ENCODE measurements at places on chromosomes 4 and X.
A peak's percentile ranks its signal among the peaks of the same experiment; 100 is the strongest.

- no peak for DNase-seq
Observed at GRCh38 chrX:56798339-56798711, 69.3 kb downstream of the NBDY start.

- DNase-seq, result no peak
Observed at GRCh38 chr4:118774989-118775388, 60.9 kb downstream of the SEC24D start.

GRCh38 chr4:3408793-3409330 lies 32.9 kb upstream of the HGFAC start:
- DNase-seq, result no peak

DNA sequence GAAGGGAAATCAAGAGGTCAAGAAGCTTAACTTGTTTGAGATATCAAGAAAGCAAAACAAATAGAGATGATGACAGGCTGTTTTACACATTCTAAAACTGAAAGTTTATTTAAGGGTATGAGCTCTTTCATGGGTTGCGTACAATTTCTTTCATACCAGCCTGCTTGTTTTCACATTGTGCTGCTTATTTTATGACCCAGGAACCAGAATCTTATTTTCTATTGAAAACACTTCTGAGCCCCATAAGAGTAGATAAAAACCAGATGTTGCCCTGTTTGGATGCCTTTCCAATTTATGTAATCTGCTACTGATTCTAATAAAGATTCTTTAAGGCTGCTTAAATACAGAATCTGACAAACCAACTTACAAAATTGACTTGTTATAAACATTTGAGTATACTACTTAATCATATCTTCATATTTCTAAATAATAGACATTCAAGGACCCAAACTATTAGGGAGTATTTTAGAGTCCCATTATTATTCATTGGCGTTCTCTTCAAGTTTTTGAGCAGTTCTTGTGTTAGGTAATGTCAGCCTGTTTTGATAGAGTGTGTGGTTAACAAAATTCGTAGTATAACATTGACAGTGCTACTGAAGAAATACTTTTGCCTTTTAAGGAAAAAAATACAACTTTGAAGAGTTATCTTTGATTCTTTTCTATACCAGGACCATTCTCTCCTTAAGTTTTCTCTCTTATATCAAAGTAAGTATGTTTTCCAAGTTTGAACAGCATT lies 74.4 kb downstream of the PDLIM5 start:
- no peak for DNase-seq

GRCh38 chr4:182604953-182605352 lies 312.2 kb downstream of the DCTD start:
- no peak for DNase-seq

GRCh38 chr4:128516301-128516969 lies 228.8 kb upstream of the PGRMC2 start:
- no peak for DNase-seq

- DNase-seq, result no peak
Observed at GRCh38 chr4:128751354-128751753, 58.1 kb upstream of the JADE1 start.

DNA sequence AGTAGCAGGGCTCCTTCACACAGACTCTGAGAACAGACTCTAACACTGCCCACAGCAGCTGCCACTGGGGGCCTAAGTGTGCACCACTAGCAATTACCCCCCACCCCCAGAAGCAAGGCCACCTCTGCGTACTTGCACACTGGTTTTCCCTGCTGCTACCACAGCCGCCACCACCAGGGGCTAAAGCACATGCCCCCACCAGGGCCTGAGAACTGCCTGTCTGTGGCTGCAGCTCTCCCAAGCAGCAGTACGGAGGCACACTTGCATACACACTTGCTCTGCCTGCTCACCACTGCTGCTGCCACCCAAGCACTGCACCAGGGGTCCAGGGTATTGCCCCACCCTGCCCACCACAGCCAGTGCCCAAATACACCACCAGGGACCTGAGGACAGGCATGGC lies 59.6 kb downstream of the SCML2 start:
- no peak for DNase-seq

DNA sequence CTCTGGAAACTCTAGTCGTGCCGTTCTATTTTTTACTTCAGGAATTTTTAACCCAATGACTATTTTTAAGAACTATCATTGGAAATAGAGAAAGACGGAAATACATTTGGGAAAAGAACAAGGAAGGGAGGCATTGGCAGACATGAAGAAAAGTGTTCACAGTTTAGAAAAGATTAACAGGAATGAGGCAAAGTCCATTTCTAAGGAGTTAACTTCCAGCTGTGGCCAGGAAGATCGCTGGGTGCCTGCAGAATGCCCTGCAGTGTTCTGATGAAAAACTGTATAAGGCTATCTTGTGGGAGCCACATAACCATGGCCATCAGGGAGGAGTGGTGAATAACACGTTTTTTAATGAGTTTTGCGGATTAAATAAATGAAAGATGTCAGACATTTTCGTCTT lies 150.6 kb upstream of the VCX3A start:
- no peak for DNase-seq

- DNase-seq, result no peak
Observed at GRCh38 chr4:52606040-52606439, 53.1 kb downstream of the USP46 start.

DNA sequence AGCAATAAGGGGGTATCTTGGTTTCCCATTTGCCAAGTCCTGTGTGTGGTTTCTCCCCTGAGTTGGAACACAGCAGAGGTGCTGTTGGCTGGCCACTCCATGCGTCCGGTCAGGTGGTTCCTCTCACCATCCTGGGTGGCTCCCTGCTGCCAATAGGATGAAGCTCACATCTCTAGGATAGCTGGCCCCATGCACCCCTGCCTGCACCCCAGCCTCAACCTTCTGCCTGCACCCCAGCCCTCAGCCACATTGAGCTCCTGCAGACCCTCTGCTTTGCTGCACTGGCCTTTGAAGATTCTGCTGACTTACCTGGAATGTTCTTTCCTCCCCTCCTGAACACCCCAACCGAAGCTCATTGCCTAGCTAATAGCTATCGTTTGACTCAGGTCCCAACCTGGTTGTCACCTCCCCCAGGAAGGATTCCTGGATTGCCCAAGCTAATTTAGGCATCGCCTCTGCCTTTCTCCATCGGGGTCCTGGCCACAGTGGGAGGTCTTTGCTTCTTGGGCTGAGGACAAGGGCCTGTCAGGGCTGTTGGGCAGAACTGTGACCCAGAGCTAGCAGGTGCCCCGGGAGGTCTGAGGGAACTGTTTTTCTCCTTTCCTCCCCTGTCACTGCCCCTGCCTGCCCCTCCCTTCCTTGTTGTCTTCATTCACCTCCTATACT lies 36.6 kb upstream of the GRPEL1 start:
- DNase-seq, result no peak

DNA sequence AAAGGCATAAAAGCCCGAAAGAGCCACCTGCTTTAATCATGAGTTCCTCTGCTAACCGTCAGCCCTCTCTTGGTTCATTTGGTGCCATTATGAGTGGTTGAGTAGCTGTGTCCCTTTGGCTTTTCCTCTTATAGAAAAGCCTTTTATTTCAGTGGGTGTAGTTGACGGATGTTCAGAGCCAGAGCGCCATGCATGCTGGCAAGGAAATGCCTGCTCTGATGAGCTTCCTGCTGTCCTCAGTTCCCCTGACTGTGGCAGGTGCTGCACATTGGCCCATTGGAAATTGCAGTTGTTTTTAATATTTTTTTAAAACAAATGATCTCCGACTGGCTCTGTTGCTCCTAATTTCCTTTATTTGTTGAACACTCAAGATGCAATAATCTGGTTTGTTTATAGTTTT lies 77.3 kb upstream of the LIMCH1 start:
- no peak for DNase-seq

DNA sequence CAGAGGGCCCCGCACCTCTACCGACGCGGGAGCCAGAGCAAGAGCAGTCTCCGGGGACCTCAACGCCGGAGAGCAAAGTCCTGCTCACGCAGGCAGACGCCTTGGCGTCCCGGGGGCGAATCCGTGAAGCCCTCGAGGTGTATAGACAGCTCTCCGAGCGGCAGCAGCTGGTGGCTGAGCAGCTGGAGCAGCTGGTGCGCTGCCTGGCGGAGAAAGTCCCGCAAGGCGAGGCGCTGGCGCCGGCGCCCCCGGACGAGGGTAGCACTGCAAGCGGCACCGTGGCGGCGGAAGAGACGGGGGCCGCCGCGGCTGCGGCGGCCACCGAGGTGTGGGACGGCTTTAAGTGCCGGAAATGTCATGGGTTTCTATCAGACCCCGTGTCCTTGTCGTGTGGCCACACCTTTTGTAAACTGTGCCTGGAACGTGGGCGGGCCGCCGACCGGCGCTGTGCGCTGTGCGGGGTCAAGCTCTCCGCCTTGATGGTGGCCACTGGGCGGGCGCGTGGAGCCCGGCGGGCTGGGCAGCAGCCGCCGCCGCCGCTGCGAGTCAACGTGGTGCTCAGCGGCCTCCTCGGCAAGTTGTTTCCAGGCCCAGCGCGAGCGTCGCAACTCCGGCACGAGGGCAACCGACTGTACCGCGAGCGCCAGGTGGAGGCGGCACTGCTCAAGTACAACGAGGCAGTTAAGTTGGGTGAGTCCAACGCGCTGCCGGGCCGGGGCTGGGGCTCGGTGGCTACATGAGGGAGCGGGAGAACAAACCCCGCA lies 672 bp downstream of the LONRF3 start:
- DNase-seq, result peak; percentile 7

GRCh38 chrX:19883878-19884277 lies 3.5 kb downstream of the SH3KBP1 start:
- DNase-seq, result no peak

DNA sequence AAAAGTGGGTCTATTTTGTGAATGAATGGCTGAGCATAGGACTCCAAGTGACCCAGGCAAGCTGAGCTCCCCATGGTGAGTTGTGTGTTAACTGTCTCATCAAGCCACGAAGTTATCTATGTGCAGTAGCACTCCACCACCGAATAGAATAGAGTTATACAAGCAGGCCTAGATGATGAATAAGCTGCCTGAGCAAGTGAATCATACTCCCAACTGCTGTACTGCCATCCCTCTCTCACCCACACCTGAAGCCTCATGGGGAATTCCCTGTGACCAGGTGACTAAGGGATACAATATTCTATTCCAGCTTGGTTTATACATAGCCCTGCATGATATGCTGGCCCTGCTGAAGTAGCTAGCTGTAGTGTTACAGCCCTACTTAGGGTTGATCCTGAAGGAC lies 38.7 kb downstream of the KDM5C start:
- DNase-seq, result peak; percentile 23

DNA sequence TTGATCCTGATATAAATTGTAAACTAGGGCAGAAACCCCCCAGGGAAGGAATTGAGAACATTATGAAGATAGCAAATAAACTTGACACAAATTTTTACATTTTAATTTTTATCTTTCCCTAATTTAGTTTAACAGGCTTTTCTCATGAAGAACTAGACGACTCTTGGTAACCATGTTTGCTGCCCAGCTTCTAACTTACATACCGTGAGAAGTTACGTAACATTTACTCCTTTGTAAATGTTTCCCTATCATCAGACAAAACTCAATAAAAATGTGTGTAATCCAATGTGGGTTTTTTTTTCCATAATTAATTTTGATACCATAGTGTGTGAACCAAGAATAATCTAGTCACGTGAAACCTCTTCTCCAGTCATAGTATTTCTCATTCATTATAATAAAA lies 34.4 kb downstream of the OFD1 start:
- DNase-seq, result no peak

DNA sequence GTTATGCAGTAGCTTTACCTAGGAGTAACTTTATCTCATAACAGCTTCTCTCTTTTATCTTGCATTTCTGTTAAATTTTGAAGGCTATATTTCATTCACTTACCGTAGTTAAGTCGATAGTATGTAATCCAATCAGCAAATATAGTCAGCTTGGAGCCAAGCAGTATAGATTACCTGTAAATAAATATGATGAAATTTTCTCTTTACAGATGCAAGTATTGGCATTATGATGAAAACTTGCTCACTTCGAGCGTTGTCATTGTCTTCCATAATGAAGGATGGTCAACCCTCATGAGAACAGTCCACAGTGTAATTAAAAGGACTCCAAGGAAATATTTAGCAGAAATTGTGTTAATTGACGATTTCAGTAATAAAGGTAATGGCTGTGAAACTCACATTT lies 42.3 kb downstream of the HMGB2 start:
- DNase-seq, result no peak

DNA sequence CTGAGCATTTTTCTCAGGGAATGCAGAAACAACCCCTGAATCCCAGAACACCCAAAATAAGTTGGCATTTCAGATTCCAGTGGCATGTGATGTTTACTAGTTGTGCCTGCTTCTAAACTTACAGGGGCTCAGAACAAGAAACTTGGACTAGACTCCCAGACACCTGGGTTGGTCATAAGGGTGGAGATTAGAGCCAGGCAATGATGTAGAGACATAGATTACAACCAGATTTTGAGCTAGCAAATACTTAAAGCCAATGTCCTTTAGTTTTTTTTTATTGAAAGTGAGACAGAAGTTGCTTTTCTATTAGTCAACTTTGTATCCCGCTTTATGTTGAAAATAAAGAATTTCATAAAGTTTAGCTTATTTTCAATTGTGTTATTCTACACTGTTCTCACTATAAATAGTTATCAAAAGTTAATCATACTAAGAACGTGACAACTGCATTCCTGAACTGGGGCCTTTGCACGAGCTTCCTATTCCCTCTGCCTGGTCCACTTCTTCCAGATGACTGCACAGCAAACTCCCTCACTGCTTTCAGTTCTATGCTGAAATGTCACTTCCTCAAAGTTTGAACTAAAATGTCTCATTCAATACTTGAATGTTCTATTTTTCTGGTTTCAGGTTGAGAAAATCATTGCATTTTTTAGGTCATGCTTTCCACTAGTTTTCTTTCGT lies 224.7 kb upstream of the PPP1R2C start:
- no peak for DNase-seq

DNA sequence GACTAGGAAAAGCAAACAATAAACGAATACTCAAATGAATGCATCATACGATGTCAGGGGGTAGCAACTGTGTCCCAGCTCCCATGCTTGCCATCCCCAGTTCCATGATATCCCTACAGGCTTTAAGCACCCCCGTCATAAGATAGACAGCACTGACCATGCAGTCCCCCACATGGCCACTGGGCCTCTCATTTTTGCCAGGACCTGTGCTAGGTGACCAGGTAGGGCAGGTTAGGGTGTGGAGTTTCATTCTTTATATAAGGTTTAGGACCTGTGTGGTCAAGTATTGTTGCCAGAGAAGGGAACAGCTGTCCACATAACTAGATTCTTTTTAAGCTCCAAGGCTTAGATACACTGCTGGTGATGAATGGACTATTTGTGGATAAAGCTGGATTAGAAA lies 9.7 kb downstream of the PPEF2 start:
- no peak for DNase-seq

DNA sequence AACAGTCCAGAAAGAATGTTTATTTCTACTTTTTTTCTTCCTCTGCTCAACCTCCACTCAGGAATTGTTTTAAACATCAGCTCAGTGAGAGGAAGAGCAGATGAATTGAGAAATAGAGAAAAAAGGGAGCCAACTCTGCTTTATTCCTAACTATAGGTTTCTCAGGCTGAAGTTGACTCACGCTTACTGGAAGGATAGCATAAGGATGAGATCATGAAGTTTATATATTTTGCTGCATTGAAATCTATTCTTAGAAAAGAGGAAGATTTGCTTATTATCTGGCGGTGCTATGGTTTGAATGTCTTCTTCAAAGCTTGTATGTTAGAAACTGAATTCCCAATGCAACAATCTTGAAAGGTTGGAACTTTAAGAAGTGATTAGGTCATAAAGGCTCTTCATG lies 1673.4 kb upstream of the PCDH7 start:
- DNase-seq, result no peak
